Memory B cell (primary cell): ENCODE measurements at places on chromosomes 6 and 20.

- no peak for DNase-seq
Observed at GRCh38 chr6:127606131-127606562, 29.2 kb downstream of the C6orf58 start.

- no peak for DNase-seq
Observed at GRCh38 chr6:104286641-104287040, 573.1 kb downstream of the HACE1 start.

GRCh38 chr6:81933608-81934051 lies 181.1 kb upstream of the TENT5A start:
- DNase-seq, result no peak

DNA sequence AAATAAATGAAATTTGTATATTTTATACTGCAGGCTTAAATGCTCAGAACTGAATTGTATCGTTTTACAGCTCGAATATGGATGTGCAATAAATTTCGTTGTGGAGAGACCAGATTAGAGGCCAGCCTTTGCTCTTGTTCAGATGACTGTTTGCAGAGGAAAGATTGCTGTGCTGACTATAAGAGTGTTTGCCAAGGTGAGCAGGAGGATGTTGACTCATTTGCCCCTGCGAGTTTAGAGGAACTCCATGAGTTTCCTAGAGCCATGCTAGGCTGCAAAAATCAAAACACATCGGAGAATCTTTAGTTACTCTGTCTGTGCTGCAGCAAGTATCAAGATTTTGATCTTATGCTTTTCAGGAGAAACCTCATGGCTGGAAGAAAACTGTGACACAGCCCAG lies 15.4 kb downstream of the ENPP3 start:
- DNase-seq, result no peak

DNA sequence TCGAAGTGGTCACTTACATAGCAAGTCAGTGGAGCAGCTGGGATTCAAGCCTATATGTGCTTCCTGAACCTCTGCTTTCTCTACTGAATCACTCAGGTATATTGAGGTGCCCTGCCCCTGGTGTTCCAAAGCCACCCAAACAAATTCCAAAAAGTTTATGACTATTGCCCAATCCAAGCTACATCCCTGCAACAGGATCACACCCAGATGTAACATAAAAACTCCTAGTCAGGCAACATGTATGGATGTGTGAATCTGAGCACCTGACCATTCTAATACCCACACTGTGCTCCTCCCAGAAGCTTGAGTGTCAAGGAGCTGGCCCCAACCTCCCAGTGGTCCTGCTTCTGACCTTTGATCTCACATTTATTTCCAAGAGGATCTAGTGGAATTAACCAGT lies 39.5 kb upstream of the SIRPA start:
- no peak for DNase-seq

GRCh38 chr6:84743616-84744015 lies 20.8 kb downstream of the TBX18 start:
- no peak for DNase-seq

DNA sequence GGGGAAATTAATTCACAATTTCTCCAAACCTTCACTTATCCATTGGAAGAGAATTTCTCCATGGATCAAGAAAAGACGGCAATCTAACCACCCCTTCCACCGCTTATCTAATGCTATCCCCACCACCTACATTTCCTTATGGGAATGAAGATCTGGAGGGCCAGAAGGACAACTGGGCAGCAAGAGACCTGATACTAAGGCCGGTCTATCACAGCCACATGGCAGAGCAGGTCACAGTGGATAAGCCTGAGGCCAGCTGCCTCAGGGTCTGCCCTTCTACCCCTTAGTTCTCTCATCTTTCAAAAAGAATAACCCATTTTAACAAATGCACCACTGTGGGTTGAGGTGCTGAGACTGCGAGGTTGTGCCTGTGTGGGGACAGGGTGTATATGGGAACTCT lies 37.1 kb downstream of the MAN1A1 start:
- no peak for DNase-seq

GRCh38 chr20:20295621-20296498 lies 72.0 kb upstream of the INSM1 start:
- DNase-seq, result no peak

DNA sequence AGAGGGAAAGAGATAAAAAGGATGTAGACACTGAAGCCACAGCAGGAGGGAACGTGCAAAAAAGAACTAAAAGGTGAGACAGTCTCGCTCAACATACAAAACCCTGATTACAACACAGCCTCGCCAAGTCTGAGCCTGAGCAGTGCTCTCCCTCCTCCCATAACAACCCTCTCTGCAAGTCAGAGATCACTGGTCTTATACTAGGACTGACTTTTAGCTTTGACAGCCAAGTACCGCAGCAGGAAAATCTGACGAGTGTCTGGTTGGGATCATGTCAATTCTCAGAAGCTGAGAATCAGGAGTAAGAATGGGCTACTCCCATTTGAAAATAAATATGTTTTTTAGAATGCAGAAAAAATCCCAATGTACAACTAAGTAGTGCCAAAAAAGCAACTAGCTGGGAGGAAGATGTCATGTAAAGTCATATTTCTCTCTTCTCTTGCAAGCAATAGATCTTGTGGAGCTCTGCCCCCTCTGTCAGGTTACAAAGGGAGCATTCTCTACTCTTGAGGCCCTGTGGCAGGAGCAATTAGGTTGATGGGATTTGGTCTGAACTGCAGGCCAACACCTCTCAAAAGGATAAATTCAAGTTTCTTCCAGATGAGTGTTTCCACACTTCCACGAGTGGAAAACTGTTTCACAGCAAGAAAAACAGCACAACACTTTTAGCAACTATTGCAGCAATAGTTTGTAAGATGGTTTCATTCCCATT lies 118.9 kb upstream of the COL21A1 start:
- DNase-seq, result no peak

GRCh38 chr20:52331655-52332054 lies 140.1 kb upstream of the ZFP64 start:
- DNase-seq, result no peak

- no peak for DNase-seq
Observed at GRCh38 chr20:676315-676937, 824 bp upstream of the SCRT2 start.

DNA sequence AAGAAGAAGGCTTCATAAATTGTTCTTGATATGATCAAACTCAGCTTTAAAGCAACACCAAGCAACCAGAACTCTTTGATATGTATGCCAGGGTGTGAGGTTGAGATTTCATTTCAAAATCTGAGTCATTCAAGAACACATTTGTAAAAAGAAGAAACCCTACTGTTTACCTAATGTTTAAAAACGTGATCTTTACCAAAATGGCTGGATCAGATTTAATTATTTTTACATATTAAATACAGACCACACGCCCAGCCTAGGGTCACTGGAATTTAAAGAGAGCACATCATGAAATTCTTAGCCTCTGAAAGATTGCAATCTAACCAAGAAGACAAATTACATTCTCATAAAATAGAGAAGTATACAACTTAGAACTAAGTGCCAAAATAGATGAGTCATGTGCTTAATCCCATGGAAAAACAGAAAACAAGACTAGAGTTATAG lies 206.8 kb upstream of the SMLR1 start:
- no peak for DNase-seq

DNA sequence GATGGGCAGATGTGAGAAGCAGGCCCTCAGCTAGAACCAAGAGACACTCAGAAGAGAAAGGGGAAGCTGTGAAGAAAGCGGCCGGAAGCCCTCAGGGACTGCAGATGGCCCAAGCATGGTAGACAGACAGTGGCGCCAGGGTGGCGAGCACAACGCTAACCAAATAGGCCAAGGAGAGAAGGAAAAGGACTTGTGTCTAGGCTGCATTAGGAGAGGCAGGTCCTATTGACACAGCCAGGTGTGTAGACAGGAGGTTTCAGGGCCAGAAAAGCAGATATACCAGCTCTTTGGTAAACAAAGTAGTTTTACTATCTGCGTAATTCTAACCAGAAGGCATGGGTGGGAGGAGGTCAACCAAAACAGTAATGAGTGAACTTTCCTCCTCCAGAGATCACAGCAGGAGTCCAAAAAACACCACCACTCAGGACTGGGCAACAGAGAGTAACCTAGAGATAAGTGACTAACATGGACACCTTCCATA lies 15.8 kb upstream of the MAP7 start:
- no peak for DNase-seq

DNA sequence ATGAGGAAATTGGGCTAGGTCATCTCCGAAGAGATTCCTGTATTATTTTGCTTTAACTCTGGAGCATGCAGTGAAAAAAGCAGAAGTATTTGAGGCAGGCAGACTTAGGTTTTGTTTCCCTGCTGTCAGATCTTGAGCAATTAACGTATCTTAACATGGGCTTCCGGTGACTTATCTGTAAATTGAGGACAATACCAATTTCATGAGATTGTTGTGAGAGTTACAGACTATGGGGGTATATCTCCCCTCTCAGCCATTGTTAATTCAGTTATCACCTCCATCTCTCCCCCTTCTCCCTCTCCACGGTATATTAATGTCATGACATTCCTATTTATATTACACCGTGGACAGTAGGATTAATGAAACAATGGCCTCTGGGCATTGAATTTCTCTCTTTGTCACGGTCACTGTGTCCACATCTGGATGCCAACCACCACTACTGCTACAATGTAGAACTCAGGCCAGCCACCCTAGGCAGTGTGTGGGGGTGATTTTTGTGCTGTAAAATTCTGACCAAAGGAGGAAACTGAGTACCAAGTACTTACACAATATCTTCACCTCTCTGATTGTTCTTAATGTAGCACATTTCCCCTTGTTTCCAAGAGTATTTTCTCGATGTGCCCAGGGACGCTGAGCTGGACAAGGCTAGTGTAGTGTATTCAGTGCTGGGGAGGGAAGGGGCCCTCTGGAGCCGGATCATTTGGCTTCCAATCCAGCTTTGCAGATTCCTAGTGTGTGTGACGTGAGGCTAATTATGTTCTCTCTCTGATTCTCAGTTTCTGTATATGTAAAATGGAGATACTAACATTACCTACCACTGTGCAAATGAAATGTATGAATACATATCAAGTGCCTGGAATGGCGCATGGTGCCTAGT lies 77.2 kb downstream of the GCNT2 start:
- no peak for DNase-seq

DNA sequence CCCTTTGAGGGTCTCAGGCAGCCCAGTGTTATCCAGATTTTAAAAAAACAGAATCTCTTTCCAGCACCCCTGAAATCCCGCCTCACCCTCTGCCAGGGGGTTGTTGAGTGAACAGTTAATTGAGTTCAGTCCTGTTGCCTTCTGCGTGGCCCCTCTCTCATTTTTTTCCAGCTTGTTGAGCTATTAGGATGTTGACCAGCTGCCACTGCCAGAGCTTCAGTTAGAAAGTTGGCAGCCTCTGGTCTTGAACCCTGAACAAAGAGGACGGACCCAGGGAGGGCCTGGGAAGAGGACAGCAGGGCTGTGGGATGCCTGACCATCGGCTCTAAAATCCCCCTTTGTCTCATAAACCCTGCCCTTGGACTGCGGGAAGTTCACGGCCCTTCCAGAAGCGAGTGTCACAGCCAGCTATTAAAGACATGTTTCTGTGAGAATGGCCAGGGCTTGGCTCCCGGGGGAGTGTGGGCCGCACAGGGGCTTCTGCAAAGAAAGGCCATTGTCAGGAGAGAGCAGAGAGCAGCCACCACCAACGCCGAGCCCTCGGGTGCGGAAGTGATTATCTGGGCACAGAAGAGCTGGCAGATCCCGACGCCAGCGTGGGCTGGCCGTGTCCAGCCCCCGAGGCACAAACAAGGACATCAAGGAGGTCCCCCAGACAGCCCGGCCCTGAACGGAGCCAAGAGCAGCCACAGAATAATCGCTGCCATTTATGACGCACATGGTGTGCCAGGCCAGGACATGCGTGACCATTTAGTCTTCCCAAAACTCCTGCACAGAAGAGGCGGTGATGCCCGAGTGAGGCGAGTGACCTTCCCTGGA lies 189.0 kb downstream of the ANKRD60 start:
- no peak for DNase-seq

DNA sequence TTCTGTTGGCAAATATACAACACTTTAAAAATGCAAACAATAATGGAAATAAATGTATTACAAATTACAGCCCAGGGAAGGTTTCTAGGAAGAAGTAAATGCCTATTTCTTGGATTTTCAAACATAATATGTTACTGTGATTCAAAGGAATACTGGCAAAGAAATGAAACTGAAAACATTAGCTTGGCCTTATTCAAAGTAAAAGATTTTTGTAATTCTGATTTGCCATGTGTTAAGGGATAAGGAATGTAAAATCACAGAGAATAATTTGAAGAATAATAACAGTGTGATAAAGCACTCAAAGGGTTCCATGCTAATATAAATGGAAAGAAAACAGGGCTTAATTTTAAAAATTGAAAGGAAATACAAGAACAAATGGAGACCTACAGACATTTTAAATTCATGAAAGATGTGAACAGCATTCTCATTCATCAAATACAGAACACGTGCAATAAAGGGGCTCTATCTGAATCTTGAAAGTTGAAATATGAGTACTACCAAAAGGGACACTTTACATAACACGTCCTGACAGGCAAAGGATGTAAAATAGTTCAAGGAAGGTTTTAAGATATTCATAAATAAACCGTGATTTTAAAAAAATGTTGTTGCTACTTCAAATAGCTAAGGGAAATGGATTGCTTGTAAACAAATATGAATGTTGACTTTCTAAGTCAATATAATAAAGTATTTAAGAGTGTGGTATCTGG lies 138.1 kb downstream of the RFPL4B start:
- no peak for DNase-seq

- DNase-seq, result no peak
Observed at GRCh38 chr20:52481443-52481842, 289.9 kb upstream of the ZFP64 start.

DNA sequence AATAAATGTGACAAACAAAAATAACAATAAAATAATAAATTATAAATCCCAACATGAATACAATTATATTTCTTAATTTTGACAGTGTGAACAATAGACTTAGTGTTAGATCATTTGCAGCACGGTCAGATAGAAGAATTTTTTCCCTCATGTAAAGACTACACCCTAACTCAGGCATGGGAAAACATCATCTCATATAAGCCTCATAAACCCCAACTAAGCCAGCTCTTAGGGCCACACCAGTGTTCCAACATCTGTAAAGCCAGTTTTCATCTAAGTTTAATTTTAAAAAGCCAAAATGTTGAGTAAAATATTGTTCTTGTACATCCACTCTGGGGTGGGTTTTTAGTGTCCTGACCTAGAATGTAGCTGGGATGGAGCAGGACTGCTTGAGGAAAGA lies 167.4 kb downstream of the QRSL1 start:
- DNase-seq, result no peak

GRCh38 chr6:24936641-24937317 lies 1.0 kb upstream of the RIPOR2 start:
- peak; percentile 64 for DNase-seq

- no peak for DNase-seq
Observed at GRCh38 chr6:15960740-15961634, 167.9 kb upstream of the MYLIP start.
